NCI-H1048 (cell line): ENCODE measurements at places on chromosomes 2 and 18.

DNA sequence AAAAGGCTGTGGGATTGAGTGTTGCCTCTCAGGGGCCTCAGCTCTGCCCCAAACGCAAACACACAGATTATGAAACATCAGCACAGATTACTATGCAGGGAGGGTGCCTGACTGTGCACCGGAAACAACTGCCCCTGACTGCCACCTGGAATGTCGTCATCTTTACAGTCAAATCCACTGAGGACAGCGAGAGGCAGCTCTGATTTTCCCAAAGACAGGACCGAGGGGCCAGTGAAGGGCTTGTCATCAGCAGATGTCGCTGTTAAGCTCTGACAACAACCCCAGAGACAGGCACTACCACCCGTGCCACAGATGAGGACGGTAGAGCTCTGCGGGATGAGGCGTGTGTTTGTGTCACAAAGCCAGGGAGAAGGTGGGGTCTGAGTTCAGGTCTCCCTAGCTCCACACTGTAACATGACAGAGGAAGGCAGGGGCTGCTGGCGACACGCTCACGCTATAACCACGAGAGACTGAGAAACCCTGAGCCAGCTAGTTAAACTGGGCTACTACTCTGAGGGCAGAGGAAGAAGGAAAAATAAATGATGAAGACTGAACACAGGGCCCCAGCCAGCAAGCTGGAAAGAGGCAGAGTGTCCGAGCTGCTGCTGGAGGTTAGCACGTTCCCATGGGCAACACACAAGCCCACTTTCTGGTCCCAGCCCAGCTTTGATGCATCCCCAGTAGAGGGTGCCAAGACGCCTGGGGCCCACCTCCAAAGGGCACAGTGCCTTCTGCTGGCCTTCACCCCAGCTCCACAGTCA, 47.0 kb downstream of the PARD6G start:
- no peak for DNase-seq

GRCh38 chr2:45191976-45192375, 182.7 kb upstream of the SIX2 start:
- DNase-seq, result no peak

- no peak for DNase-seq
Measured at GRCh38 chr18:13606604-13607254, 119.6 kb downstream of the FAM210A start.

DNA sequence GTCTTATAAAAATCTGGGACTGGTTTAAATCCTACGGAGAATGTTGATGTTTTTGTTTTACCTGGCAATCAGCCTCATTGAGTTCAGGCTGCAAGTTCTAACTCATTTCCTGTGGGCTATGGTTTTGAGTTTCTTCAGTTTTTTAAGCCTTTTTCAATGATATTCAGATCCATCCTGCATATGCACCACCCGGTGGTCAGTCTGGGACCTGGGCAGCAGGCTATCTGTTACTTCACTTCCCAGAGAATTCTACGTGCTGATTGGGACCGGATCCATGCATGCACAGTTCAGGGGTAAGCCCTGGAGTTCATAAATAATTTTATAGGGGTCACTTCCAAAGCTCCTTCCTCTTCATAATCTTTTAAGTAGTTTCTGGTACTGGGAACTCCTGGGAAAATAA, 339.2 kb upstream of the HNRNPA3 start:
- DNase-seq, result no peak

- no peak for DNase-seq
Measured at GRCh38 chr2:239310401-239311061, 90.3 kb downstream of the HDAC4 start.
